ENCODE measurements at places on chromosomes 4 and X.

DNA sequence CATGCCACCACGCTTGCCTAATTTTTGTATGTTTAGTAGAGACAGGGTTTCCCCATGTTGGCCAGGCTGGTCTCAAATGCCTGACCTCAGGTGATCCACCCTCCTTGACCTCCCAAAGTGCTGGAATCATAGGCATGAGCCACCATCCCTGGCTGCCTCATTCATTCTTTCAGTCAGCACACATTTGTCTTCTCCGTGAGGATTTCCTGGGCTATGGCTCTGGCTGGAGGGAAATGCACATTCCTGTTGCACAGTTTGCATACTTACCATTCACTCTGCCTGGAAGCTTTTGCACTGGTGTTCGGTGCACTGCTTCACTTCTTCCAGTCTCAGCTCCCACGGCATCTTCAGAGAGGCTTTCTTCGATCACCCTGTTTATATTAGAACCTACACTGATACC, 267.8 kb downstream of the STIM2 start:
- DNase-seq, result no peak

GRCh38 chrX:39931529-39932282, 166.1 kb downstream of the BCOR start:
- DNase-seq, result no peak

DNA sequence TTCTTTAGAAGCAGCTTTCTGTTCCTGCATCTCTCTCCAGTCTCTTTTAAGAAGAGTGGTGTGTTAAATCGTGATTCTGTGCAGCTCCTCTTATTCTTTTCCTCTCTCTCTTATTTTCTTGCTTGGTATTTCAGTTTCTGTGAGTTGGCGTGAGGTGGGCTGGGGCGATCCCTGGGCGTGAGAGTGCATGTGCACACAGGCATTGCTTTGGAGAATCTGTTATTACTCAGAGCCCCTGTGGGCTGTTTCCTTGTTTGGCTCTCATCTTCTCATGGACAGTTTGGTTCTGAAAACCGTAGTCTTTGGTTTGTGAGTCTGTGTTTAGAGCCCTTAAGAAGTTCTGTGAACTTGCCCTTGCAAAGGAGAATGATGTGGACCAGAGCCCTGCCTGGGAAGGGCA, 97.2 kb upstream of the CLNK start:
- no peak for DNase-seq

GRCh38 chr4:147034372-147034771, 88.7 kb upstream of the TTC29 start:
- DNase-seq, result no peak

GRCh38 chrX:153981771-153982533, 9.4 kb downstream of the TMEM187 start:
- peak; percentile 38 for DNase-seq

- DNase-seq, result no peak
Measured at GRCh38 chrX:114999906-115000305, 17.5 kb downstream of the IL13RA2 start.

DNA sequence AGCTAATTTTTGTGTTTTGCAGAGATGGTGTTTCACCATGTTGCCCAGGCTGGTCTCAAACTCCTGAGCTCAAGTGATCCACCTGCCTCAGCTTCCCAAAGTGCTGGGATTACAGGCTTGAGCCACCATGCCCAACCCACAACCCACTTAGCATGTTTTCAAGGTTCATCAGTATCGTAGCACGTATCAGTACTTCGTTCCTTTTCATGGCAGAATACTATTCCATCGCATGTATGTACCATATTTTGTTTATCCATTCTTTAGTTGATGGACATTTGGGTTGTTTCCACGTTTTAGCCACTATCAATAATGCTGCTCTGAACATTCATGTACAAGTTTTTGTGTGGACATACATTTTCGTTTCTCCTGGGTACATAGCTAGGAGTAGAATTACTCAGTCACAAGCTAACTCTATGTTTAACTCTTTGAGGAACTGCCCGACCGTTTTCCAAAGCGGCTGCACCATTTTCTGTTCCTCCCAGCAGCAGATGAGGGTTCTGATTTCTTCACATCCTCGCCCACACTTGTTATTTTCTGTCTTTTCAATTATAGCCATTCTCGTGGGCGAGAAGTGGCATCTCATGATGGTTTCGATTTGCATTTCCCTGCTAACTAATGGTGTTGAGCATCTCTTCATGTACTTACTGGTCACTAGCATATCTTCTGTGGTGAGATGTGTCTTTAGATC, 32.5 kb downstream of the MAN2B2 start:
- DNase-seq, result no peak

DNA sequence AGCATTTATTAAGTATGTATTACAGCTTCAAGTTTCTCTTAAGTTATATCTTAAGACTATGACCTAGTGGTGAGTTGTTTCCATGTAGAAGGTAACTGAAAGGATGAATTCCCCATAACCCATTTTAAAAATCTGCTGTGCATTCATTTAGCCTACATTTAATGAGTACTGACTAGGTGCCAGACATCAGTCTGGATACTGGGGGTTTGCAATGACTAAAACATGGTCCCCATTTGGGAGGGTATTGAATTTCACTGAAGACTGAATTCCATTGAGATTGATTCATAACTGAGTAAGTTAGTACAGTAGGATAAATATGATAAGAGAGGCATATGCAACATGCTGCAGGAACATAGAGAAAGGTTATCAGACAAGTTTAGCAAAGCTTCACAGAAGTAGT, 241.5 kb downstream of the FRAS1 start:
- no peak for DNase-seq

- no peak for DNase-seq
Measured at GRCh38 chr4:189530848-189531247, 409.8 kb upstream of the FRG1 start.

DNA sequence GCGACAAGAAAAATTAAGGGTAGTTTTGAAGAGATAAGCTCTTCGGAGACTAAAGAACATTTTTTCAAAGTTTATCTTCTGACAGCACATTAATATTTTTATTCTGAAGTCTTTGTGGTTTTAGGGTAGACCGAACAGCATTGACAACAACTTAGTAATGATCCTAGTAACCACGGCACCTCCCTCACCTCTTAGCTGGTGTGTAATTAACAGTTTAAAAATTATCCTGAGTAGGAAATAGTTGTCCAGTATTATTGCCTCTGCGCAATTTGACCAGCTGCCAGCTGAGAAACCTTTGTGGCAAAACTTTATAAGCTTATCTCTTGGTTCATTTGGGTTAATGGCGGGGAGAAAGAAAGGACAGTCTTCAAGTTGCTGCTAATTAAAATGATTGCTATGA, 213.6 kb downstream of the CBLL2 start:
- no peak for DNase-seq

DNA sequence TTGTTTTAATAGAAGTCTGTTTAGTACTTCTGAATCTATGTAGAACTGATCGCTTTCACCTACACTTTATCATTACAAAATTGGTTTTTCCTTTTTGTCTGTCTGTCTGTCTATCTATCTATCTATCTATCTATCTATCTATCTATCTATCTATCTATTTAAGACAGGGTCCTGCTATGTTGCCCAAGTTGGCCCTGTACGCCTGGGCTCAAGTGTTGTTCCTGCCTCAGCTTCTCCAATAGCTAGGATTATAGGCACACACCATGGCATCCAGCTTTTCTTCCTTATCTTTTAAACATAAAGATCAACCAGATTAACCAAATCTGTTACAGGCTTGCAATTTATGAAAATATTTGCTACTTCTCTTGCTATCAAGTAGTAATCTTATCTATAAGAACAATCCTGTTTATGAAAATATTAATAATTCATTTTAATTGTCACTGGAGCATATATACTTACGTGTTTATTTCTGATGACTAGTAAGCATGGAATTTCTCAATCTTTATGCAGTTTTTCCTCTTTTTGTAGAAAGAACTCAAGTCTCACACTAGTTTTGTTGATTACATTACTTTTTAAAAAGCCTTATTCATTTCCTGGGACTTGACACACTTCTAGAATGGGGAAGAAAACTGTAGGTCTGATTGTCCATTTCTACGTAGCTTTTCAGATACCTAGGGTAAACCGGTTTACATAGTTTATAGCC, 24.5 kb downstream of the KIAA0232 start:
- no peak for DNase-seq

- DNase-seq, result no peak
Measured at GRCh38 chr4:26069218-26069617, 155.2 kb downstream of the SMIM20 start.

DNA sequence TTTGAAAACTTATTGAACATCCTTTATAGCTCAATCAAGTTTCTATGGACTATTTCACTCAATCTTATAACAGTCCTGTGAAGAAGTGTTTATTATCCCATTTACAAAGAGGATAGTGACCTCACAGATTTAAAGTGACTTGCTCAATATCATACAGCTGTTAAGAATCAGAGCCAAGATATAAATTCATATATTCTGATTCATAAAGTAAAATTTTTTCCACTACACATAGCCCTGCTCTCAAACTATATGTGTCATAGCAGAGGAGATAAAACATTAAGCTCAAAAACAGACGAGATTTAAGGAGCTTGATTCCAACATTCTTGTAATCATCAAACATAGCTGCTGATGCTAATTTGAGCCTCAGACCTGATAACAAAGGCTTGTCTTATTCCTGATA, 226.8 kb downstream of the CAMK2D start:
- DNase-seq, result no peak

DNA sequence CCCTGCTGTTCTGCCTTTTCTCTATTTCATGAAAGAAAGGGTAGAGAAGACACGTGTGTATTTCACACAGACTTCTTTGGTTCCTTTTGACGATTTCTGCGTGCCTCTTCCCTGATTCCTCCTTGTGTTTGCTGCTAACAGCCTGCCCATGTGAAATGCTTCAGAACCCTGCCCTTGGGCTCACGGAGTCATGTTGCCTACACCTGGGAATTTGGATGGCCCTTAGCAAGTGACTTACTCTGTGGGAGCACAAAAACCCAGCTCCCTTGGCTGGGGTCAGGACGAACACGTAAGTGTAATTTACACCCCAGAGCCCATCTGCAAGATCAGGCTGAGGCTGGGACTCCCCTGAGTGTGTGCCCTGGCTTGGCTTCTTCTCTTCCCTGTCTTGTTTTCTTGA, 220.3 kb upstream of the BCOR start:
- no peak for DNase-seq

DNA sequence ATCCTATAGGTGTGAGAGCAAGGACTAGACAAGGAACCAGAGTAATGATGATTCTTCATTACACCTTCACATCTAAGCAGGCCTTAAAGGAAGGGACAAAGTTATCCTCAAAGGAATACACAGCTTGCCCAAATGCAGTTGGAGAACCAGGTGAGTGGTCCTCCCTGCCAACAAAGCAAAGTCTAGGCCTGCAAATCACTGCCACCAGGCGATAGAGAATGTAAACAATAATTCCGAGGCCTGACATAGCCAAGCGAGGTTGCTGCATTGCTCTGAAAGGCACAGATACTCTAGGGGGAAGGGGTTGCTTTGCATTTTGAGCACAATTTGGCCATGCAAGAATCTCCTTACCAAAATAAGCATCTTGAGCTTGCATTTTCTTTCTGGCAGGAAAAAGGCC, 178.2 kb upstream of the FAT1 start:
- no peak for DNase-seq

DNA sequence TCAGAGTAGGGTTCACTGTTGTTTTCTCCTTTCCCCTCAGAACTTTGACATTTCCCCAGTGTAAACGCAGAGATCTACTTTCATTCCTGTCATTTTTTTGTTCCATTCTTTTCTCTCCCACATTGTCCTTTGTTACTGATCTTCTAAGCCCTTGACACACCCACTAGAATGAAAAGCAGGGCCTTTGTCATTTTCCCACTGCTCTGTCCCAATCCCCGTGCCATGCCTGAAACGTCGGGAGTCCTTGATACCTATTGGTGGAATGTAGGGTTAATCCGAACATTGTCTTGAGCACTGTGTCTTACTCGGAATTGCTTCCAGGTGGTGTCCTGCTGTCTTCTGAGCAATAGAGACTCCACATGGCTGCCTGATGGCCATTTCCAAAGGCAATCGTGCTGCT, 887.1 kb upstream of the FRG1 start:
- DNase-seq, result no peak

GRCh38 chrX:10926404-10926803, 184.7 kb upstream of the HCCS start:
- DNase-seq, result no peak

GRCh38 chr4:35970366-35970960, 273.9 kb downstream of the ARAP2 start:
- DNase-seq, result no peak

GRCh38 chr4:147877308-147877771, 145.5 kb downstream of the ARHGAP10 start:
- DNase-seq, result no peak

GRCh38 chrX:76420237-76420636, 7.3 kb upstream of the MAGEE1 start:
- no peak for DNase-seq

DNA sequence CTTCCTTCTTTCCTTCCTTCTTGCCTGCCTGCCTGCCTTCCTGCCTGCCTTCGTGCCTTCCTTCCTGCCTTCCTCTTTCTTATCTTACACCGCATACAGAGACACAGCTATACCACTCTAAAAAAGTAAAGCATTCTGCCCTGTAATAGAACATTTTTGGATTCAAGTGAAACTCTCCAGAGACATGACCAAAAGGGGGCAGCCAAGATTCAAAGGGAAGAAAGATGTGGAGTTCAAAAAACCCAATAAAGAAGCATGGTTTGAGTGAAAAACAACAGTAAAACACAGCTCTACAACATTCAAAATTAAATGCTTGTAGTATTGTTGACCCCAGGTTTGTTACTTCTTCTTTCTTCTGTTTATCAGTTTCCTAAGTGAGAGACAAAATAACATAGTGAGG, 914.9 kb upstream of the PCDH7 start:
- DNase-seq, result no peak

GRCh38 chr4:24933684-24934275, 20.9 kb upstream of the CCDC149 start:
- DNase-seq, result no peak

- no peak for DNase-seq
Measured at GRCh38 chrX:1464971-1465285, 12.2 kb upstream of the ASMTL start.

- no peak for DNase-seq
Measured at GRCh38 chr4:10226756-10227155, 110.2 kb upstream of the WDR1 start.

DNA sequence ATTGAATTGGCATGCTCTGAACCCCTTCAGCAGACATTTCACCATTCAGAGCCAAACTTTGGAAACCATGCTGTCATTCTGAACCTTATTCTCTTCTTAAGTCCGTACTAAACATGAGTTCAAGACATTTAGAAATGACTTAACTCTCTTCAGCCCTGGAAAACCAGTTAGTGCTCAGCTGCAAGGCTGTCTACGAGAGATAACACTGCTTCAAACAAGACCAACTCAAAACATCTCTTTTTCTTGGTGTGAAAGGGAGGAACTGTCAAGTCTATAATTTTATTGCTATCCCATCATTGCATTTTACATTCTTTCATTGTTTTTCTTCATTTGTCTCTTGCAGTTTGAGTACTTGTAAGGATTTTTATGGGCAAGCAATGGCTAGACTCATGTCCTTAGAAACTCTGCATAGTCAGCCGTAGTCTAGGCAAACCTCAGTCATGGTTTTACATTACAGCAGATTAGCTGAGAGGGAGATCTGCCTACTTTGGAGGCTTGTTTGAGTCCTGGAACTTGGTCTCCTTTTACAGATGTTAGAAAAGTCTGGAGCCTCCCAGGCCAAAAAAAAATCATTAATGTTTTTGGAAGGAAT, 120.6 kb upstream of the JADE1 start:
- DNase-seq, result no peak

GRCh38 chr4:37876156-37876555, 14.7 kb upstream of the TBC1D1 start:
- DNase-seq, result no peak

- DNase-seq, result no peak
Measured at GRCh38 chr4:1715002-1715758, 3.1 kb upstream of the SLBP start.

GRCh38 chrX:149508467-149508866, 3.4 kb upstream of the IDS start:
- no peak for DNase-seq
